NCI-H1417 treated with DMSO at 0.1 percent for 48 hours (cell line): ENCODE measurements at places on chromosomes 7 and 10.

- no peak for DNase-seq
Observed at GRCh38 chr7:28596245-28596935, 184.1 kb downstream of the CREB5 start.

- DNase-seq, result no peak
Observed at GRCh38 chr7:66150471-66150870, 35.8 kb downstream of the CRCP start.

DNA sequence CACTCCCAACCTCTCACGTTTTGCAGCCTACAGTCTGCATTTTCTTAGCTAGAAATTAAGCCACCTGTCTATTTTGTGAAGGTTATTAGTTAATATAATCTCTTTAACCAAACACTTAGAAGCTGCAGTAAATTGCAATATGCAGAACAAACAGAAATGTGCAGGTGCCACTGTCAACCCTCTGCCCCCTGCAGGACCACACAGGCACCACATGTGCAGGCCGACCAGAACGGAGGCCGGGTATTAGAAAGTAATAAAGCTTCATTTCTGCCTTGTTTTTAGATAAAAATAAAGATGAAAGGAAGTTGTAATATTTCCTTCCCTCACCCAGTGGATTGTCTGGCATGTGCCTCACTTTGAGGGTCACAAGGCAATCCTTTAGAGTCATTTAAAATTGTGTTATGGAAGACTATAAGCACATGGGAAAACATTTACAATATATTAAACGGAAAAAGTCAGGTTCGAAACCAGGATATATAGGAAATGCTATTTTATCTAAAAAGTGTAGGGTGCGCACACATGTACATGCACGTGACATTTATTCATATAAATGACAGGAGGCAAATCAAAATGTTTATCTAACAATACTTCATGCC is 158.2 kb downstream of the ARHGAP12 start:
- DNase-seq, result no peak

DNA sequence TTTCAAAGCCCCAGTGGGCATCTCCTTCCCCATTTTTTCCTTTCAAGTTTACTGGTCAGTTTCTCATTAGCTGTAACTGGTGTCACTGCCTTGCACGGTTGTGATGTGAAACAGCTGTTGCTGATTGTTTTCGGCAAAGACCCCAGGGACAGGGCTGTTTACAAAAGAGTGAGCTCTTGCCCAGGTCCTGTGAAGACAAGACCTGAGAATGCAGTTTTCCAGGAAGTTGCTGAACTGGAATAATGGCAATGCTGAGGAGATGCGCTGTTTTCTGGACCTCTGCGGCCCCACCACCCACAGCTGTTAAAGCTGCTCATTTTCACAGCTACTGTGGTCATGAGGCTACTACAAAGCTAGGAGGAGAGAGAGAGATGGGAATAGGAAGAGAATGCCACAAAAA is 116.6 kb upstream of the RSU1 start:
- DNase-seq, result no peak

DNA sequence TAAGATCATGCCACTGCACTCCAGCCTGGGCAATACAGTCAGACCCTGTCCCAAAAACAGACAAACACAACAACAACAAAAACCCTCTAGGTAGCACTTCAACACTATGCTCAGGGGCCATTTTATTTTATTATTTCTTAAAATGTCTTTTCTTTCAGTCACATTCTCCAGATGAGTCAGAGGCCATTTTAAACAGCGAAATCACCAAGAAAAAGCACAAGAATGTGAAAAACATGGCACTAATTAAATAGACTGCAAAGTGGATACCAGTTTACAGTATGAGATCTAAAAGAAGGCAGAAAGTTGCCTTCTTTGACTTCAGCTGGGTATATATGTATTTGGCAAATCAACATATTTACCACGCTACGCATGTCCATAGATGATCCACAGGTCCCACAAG is 6.1 kb upstream of the FGL2 start:
- no peak for DNase-seq

DNA sequence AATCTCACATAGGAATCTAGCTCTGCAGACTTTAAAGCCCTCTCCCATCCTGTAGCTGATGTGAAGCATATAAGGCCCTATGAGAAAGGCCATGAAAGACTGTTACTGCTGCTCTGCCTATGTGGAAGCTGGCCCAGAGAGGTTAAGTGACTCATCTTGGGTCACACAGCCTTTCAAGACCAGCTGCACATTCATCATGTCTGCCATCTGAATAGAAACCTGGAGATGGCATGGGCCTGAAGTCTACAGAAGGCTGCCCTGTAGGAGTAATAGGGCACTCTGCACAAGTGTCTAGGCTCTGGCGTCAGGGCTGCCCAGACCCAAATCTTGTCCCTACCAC is 59.4 kb upstream of the COL13A1 start:
- DNase-seq, result no peak

- DNase-seq, result peak; percentile 86
Observed at GRCh38 chr7:13466874-13467547, 522.5 kb downstream of the ETV1 start.

GRCh38 chr7:29848941-29849340 is 42.6 kb downstream of the WIPF3 start:
- DNase-seq, result no peak

GRCh38 chr10:49398986-49399385 is 3.1 kb upstream of the DRGX start:
- DNase-seq, result no peak

GRCh38 chr10:119502209-119502608 is 40.3 kb downstream of the RGS10 start:
- DNase-seq, result no peak

DNA sequence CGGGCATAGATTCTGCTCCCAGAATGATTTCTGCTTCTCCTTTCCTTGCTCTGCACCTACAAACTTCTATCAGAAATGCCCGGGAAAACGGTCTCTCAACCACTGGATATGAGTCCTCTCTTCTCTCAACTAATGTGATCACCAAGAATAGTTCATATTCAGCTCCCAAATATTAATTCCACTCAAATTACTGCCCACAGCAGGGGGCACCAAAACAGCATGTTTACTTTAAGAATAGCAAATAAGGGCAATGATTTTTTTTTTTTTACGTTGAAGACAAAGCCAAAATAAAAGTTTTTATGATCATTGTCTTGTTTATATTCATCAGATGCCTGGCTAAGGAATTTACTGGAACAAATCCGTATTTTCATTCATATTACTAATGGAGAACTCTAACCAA is 94.9 kb upstream of the PRSS1 start:
- DNase-seq, result no peak

- DNase-seq, result no peak
Observed at GRCh38 chr7:143003393-143004051, 23.4 kb downstream of the OR9A2 start.

- no peak for DNase-seq
Observed at GRCh38 chr10:72665925-72666324, 26.0 kb upstream of the MCU start.

DNA sequence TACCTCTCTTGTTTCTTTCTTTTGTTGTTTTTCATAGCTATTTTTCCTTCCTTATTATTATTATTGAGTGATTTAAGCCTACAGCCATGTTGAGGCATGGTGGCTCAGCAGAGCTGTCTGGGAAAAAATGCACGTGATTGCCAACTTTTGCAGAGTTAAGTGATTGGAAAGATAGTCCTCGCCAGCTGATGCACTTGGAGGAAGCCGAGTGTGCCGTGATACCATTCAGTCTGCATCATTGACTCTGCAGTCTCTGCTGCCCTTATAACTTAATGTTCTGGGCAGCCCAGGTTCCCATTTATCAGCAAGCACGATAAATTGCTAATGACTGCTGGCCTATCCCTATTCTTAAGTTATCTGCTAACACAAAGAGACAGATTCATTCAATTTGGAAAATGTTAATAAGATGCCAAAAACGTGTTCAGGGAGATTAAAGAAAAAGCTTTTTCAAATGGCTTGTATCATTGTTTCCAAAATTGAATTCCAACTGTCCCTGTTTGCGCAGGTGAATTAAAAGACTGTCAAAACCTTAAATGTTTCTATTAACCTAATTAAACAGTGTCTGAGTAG is 232.9 kb upstream of the NPY start:
- no peak for DNase-seq

DNA sequence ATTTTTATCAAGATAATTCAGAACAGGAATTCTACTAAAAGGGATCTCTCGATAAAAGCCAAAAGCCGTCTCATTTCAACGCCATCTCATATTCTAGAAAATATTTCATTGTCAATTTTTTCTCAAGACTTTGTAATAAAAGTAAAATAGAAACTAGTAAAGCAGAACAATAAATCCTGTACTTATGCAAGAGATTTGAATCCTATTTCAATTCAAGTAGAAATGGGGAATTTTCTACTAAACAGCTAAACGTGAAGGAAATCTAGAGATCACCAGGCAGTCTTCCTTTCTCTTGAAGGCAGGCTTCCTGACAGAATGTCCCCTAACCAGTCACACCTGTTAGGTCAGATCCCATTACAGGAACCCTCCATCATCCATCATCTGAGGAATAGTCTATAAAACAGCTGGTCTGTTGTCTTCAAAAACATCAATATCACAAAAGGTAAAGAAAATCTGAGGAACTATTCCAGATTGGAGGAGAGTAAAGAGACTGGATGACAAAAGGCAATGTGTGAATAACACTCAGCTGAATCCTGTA is 23.7 kb downstream of the USP6NL start:
- no peak for DNase-seq

GRCh38 chr7:2529161-2530070 is 9.8 kb downstream of the LFNG start:
- DNase-seq, result no peak

DNA sequence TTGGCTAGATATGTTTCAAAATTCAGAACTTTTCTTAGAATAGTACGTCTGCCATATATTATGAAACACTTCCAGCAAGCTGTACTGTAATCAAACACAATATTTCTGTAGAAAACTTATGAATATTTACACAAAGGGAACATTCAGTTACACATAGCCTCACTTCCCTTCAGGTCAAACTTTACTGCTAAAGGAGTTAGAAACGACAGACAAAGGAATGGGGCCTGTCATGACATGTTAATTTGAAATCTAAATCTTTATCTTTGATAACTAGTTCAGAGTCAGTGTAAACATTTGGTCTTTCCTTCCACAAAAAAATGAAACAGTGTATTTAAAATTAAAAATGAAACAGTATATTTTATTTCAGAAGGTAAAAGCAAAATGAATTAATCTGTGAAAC is 1.0 kb upstream of the CROT start:
- no peak for DNase-seq

DNA sequence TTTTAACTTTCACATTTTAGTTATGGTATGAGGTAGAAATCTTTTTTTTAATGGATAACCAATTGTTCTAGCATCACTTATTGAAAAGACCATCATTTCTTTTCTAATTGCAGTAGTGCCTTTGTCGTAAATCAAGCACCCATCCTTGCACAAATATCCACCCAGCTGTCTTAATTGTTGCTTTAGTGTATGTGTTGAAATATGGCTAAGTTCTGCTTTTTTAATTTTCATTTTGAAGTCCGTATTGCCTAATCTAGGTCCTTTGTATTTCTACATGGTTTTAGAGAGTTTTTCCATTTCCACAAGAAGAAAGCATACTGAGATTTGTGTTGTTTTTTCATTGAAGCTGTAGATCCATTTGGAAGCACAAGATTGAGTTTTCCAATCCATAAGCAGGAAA is 259.6 kb upstream of the SEMA3E start:
- DNase-seq, result no peak

GRCh38 chr10:25820874-25821273 is 113.2 kb upstream of the MYO3A start:
- no peak for DNase-seq

DNA sequence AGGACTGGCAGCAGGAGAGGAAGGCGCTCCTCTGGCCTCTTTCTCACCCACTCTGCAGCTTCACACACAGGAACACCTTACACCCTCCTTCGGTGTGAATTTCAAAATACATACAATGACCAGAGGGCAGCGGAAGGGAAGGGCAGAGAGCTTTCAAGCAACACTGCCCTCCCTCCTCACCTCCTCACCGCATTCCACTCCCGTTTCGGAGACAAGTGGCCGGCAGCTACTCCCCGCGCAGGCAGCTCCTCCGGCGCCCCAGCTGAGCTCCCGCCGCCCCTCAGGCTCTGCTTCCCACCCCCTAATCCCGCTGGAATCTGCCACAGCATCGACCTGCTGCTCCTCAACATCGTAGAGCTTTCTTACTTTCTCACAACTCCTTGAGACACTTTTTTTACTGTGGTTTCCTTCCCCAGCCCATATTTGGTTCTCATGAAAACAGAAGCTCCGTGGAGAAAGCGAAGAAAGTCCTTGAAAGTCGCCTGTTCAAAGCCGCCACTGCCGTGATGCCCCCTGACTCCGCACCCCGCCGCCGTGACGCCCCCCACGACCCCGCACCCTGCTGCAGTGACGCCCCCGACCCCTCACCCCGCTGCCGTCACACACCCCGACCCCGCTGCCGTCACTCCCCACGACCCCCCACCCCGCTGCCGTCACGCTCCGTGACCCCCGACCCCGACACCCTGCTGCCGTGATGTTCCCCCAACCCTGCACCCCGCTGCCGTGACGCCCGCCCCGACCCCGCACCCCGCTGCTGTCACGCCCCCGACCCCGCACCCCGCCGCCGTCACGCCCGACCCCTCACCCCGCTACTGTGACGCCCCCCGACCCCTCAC is 14.6 kb upstream of the GPER1 start:
- no peak for DNase-seq

GRCh38 chr10:58266003-58266825 is 1.5 kb downstream of the IPMK start:
- no peak for DNase-seq

DNA sequence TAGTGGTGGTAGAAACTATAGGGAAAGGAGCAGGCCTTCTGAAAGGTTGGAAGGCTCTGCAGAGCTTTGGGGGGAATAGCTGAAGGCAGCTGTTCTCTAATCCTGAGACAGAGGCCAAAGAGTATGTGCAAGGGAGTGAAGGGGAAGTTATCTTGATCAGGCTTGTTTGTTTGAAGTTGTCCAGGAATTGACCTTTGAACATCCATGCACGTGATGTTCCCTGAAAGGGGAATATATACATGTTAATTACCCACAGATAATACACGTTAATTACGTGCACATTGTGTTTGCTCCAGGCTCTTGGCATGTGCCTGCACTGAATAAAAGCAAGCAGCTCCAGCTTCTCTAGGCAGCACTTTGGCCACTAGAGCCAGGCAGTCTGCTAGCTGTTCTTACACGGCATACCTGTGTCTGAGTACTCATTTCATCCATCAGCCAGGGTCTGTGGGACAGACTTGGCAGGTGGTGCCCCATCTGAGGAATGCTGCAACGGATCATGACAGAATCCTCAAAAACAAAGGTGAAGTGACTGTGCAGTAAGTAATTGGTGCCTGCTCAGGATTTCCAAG is 18.0 kb upstream of the STARD3NL start:
- DNase-seq, result no peak

- no peak for DNase-seq
Observed at GRCh38 chr10:87562750-87563149, 58.1 kb downstream of the MINPP1 start.

DNA sequence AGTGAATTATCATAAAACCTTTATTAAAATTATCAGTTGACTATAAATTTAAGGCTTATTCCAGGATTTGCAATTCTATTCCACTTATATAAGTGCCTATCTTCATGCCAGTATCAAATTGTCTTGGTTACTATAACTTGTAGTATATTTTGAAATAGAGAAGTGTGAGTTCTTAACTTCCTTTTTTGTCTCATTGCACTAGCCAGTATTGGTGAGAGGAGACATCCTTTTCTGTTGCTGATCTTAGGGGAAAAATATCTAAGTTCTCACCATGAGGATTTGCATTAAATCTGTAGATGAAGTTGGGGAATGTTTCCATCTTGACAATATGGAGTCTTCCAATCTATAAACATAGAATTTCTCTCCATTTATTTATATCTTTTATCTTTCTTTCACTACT is 104.2 kb upstream of the MKI67 start:
- no peak for DNase-seq
